ENCODE measurements at places on chromosomes 4 and X.

- no peak for DNase-seq
Measured at GRCh38 chr4:8340781-8341241, 71.3 kb downstream of the HTRA3 start.

DNA sequence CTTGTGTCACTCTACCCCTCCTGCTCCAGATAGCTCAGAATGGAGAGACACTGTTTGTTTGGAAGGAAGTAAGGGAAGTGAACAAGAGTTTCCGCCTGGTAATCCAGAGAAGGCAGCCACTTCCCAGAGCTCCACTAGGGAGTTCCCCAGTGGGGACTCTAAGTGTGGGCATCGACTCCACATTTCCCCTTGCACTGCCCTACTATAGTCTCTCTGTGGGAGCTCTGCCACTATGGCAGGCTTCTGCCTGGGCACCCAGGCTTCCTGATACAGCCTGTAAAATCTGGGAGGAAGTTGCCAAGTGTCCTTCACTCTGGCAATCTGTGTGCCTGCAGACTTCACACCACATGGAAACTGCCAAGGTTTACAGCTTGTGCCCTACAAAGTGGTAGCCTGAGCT, 245.8 kb upstream of the DMD start:
- no peak for DNase-seq

DNA sequence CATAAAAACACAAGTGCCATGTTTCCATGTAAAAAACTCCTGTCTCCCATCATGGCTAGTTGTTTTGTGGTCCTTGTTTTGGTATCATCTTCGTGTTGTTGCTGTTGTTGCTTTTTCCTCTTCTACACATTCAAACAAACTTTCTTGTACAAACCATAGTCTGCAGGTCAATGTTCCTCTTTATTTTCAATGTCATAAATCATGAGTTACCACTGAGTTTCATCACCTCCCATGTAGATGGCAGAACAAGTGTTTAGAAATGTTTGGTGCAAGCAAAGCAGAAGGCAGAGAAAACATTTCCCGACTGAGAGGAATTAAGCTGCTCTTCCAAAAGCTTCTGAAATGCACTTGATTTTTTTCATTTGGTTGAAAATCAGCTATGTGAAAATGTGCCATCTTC, 166.0 kb downstream of the ANTXR2 start:
- no peak for DNase-seq

DNA sequence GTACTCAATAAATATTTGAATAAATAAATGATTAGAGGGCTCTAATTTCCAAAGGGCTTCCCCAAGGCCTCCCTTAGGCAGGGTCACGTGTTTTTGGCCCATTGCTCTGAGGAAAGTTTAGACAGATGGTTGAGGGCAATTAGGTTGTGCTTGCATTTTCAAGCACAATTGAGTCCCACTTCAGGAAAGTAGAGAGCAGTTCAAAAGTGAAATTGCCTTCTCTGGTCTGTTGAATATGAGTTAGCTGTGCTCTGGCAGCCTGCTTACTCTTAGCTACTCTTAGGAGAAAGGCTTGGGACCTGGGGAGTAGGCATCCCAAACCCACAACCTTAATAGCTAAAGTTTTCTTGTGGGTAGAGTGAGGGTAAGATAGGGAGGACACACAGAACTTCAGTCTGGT, 9.0 kb upstream of the DRP2 start:
- no peak for DNase-seq

DNA sequence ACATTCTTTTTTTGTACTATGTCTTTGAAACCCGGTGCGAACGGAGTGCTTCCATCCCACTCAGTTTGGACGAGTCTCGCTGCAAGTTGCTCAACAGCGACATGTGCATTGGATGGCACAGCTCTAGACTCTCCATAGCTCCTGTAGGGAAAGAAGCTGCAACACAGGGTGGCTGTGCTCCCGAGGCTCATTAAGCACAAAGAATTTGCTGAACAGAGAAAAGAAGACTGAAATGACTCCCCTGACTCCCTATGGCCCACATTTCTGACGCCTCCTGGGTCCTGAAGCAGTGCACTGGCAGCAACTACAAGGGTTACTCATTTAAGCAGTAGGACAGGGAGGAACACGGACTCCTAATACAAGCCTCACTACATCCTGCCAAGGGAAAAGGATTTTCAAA, 127.4 kb downstream of the SH3RF1 start:
- DNase-seq: no peak

GRCh38 chr4:156825074-156825473, 146.5 kb downstream of the PDGFC start:
- no peak for DNase-seq

GRCh38 chr4:152937336-152938236, 1.5 kb downstream of the FHDC1 start:
- DNase-seq: no peak

GRCh38 chr4:25938787-25939186, 24.8 kb downstream of the SMIM20 start:
- DNase-seq: no peak

DNA sequence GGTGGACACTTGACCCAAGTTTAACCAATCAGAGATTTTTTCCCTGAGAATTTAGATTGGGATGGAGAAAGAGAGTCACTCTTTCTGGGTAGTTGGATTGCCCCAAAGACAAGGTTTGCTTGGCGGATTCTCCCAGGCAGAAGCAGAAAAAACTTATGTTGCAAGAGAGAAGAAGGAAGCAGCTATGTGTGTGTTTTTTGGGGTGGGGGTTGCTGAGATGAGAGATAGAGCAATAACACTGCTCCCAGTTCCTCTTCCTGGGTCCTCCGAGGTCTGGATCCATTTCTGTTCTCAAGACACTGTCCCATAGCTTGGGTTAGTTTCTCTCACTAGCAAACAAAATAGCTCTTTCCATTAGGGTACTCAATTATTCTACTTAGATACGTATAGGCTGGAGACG, 222.1 kb downstream of the STIM2 start:
- DNase-seq: no peak

DNA sequence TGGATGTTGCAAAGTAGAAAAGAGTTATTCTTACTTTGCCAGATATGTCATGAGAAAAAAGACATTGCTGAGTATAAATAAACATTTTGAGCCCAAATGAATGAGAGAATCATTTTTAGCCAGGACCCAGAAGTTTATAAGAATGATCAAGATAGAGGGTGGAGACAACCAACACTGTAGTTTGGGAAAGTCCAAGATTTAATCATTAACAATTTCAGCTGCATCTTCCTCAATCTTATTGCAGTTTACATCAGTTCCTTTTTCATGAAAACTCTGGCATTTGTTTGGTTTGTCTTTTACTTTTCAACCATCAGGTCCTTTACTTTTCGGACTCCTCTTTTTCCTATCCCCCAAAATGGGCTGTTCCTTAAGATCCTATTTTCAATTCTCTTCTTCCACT, 645.9 kb downstream of the ANKRD50 start:
- no peak for DNase-seq

DNA sequence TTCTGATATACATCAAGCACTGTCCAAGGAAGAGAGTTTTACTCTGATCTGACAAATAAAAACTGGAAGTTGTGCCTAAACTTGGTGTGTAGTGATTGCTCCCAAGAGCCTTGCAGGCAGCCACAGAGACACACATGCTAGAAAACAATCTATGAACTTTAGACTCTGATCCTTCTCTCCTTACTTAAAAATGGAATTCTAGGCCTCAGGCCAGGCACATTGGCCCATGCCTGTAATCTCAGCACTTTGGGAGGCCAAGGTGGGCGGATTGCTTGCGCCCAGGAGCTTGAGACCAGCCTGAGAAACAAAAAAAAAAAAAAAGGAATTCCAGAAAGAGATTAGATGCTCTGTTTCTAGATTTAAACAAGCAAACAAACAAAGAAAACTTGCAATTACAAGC, 45.6 kb upstream of the S100G start:
- DNase-seq: no peak

DNA sequence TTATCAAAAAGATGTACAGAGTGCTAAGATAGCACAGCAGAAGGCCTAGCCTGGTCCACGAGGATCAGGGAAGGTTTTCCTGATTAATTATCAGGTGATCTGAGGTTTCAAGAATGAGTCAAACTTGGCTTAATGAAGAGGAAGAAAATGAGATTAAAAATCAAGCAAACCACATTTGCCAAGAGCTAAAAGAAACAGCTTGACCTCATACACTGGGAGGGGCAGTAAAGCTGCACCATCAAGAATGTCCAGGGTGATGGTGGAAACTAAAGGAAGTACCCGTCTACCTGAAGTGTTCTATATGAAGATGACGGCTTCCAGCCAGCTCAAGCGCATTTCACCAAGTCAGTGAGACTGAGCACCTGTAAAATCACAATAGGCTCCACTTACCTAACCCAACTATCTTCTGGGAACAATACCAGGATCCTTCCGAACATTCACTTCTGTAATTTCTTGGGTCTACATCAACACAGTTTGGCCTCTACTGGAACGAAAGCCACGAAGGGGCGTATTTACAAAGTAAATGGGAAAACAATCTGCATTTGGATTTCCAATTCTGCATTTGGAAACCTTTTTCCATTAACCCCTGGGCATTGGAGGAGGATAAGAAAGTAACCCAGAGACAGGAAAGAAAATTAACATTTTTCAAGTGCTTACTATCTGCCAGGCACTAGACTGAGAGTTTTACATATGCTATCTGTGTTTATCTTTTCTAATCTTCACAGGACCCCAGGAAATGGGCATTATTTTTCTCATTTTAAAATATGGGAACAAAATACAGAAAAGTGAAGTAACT, 114.0 kb upstream of the DCLK2 start:
- DNase-seq: no peak

- DNase-seq: no peak
Measured at GRCh38 chr4:171919314-171919713, 106.1 kb downstream of the GALNTL6 start.

DNA sequence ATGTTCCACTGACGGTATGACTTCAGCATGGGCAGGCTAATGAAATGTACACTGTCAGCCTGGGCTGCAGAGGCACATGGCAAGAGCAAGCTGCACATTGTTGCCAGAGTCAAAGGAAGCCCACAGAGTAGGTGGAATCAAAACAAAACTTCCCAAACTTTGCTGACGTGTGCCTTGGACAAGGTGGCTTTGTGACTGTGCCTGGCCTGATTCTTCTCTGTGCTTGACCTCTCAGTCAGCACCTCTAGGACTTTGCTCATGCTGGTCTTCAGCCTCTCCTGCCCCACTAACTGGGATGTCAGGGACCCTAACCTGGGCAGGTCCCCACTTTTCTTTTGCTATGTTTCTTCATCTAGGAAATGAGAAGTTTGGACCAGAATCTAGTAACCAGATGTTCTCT, 40.5 kb upstream of the KIAA1210 start:
- no peak for DNase-seq

Data from effector CD8-positive, alpha-beta T cell (primary cell).